ENCODE measurements at places on chromosomes 1 and 21.

GRCh38 chr1:20491178-20491577, 5.2 kb upstream of the CAMK2N1 start:
- no peak for DNase-seq

DNA sequence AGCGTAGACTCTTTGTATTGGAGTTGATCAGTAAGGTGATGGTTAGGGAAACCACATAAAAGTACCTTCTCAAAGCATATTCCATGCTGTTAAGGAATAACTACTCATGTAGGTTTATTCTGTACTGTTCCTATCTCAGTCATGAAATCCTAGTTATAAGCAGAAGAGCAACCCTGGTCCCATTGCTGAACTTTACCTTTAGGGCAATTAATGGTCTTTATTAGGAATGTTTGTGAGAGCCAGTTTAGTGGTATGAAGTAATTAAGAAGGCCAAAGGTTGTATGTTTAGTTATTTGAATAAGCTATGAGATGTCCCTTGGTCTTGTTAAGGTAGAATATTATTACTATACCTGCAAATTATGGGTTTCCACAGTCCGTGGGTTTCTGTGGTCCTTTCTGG, 44.0 kb downstream of the ACP6 start:
- no peak for DNase-seq

- no peak for DNase-seq
Measured at GRCh38 chr1:31797216-31797615, 18.6 kb downstream of the SPOCD1 start.

GRCh38 chr21:29829564-29830275, 110.1 kb downstream of the GRIK1 start:
- no peak for DNase-seq

DNA sequence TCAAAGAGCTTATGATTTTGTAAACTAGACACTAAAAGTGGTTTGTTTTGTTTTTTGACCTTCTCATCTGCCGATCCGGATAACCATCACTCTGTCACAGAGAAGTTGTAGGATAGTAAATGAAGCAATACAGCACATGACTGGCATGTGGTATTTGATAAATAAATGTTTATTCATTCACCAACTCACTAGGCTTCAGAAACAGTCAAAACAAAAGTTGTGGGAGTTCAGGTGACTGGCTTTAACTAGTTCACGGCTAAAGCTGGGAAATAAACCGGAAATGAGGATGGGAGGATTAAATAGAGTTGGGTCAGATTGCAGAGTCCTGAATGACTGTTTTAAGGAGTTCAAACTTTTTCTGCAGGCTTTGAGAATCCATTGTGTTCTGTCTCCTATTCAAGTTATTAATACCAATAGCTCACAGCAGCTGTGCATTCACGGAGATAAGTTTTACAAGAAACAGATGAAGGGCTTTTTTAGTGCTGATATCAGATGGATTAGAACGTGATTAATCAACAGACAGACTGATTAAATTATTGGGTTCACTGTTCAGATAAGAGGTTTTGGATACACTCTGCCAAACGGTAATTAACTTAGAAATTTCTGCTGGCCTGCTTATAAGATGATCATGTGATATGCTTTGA, 463.3 kb downstream of the DPYD start:
- no peak for DNase-seq

DNA sequence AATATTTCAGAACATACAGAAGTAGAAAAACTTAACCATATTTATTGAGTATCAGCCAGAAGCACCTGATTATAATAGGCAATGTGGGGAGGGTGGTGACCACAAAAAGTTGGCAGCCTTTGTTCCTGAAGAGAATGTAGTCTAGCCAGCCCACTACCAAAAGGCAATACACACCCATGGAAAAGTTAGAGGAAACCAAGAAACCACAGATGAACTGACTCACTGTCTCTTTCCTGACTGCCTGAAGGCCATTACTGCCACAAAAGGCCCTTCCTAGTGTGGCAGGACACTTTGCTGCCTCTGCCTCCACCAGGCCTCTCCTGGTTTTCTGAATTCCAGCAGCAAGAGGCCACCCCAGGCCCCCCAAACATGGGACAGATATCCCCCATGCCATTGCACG, 14.6 kb upstream of the PROX1 start:
- DNase-seq = no peak

Measured in spleen (tissue), 13 donors.